ENCODE measurements at places on chromosomes 11 and 22.

DNA sequence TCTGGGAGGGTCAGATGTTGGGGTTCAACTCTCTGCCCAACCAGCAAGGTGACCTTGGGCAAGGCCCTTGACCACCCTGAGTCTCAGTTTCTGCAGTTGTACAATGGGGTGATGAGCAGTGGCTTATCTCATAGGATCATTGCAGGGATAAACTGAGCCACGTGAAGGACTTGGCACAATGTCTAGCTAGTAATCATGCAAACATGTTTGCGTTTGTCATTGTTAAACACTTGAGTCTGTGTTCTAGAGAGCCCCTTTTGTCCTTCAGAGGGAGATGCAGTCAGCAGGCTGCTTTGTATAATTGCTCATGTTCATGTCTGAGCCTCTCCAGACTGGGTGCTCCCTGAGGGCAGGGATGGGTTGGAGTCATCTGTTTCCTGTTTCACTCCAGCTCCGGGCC lies 15.8 kb downstream of the CD82 start:
- DNase-seq: no peak

DNA sequence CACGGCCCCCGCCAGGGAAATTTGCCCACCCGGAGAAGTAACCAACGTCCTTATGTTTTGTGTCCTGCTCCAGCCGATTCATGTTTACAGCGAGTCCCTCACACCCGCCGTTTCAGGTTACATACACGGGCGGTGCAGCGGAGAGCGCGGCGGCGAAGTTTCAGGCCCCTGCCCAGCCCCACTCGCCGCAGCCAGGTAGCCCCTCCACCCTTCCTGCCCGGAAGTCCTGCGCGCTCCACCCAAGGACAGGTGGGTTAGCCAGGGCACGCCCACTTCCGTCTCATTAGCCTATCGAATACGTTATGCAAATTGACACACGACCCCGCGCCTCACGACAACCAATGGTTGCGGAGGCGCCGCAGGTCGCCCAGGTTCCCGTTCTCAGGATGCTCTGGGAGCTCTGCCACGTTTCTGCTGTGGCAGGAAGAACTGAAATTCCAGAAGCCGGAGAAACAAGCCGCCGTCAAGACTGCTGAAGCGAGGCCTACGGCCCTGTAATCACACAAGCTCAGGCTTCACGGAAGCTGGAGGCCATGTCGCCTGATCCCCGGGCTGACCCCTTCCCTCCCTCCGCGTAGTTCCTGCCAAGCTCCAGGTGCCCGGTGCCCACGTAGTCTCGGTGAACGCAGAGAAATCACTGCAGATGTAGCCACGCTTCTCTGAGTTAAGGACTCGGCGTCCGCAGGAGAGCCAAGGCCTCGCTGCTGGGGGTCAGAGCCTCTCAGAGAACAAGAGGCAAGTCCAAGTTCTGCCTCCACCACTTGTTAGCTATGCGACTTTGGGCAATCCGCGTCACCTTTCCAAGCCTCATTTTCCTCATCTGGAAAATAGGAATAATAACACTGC lies 22.4 kb upstream of the MYH9 start:
- peak; percentile 64 for DNase-seq

DNA sequence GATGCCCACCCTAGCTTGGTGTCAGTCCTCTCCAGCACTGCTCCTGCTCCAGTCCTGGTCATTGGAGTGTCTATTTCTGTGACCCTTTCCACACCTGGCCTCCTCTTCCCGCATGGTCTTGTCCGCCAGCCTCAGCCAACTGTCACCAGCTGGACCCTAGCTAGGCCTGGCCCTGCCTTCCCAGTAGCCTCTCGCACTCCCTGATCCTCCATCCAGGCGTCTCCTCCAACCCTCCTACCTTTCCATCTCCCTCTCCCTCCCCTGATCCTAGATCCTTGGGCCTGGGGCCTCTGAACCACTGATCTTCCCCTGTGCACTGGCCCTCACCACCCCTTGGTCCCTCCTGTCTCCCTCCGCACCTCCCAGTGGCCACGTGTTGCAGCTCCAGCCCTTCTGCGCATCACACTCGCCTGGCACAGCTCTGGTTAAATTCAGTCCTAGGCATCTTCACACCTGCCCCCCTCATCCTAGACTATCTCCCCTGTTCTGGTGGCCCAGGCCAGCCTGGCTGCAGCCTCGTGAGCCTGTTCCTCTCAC lies 9.9 kb downstream of the SYNGR1 start:
- no peak for DNase-seq

DNA sequence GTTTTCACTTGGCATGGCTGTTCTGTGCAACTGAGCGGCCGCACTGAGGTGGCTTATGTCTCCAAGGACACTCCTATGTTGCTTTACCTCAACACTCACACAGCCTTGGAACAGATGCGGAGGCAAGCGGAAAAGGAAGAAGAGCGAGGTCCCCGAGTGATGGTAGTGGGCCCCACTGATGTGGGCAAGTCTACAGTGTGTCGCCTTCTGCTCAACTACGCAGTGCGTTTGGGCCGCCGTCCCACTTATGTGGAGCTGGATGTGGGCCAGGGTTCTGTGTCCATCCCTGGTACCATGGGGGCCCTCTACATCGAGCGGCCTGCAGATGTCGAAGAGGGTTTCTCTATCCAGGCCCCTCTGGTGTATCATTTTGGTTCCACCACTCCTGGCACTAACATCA lies 2.1 kb downstream of the CLP1 start:
- DNase-seq: no peak

DNA sequence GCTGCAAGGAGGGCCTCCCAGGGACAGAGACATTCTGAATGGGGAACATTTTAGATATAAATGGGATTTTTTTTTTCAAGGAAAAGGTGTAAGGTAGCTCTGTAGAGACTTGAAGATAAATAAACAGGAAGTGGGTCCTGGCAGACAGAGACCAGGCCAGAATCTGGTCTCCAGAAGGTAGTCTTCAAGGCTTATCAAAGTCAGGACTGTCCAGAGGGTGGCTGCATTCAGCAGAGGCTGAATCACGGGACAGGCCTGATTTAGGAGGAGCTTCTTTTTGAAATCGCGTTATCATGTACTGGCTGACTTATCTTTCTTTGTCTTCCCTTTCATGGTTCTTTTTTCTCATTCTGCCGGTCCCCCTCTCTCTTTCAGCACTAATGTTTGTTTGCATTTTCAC lies 542.9 kb downstream of the NTM start:
- no peak for DNase-seq

DNA sequence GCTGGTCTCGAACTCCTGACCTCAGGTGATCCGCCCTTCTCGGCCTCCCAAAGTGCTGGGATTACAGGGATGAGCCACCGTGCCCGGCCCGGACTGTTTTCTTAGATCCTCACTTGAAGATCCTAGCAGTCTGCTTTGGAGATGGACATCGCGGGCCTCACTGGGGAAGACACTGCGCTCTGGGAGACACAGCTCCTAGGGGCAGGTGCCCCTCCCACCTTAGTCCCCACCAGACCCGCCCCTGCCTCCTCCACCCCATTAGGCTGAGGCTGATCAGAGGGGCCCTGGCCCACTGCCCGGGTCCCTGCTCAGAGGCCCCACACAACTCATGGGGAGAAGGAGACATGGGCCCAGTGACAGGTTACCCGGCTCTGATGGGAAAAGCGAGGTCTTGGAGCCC lies 11.3 kb upstream of the LTO1 start:
- no peak for DNase-seq

- no peak for DNase-seq
Measured at GRCh38 chr11:73333640-73334383, 25.7 kb downstream of the ARHGEF17 start.

DNA sequence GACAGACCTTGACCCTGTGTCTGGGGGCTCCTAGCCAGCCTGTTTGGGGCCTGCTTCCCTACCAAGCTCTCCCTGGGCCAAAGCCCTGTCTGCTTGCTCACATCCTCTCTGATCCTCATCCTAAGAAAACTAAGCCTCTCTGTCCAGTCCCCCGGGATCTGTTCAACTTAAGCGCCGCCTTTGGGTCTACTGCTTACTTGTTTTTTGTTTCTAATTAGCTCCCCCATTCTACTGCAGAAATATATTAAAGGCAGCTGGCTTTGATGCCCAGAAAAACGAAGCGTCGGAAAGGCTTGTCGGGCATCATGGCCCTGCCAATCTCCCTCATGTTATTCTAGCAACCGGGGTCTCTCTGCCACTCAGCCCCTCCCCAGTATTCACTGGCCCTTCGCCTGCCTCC lies 3.4 kb downstream of the DSCAML1 start:
- no peak for DNase-seq

DNA sequence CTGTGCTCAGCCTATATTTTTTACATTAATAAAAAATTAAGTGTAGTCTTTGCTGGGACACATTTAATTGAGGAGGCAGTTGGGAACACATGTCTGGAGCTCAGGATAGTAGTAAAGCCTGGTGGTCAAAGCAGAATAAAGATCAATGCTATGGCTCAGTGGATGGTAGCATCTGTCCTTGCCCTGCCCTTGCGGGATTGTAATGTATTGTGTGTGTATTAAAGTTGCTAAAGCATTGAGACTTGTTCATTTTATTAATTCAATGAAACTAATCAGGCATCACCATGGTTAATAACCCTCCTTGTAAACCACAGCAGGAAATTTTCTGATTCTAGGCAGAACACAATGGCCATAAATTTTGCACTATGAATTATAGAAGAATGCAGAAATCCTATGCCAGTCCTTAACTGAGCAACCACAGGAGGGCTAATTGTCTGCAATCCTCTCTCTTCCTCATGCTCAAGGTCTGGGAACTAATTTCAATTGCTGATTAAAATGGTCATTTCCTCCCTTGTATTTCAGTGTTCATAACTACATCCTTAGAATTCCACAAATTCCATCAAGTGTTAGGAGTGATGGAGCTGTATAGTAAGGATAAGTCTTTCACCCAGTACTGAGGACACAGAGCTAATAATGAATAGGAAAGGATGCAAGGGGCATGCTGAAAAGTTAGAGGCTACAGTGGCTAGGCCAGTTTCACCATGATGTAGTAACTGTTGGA lies 403.2 kb upstream of the DDI1 start:
- no peak for DNase-seq

GRCh38 chr11:44285756-44286155 lies 24.2 kb downstream of the ALX4 start:
- no peak for DNase-seq

DNA sequence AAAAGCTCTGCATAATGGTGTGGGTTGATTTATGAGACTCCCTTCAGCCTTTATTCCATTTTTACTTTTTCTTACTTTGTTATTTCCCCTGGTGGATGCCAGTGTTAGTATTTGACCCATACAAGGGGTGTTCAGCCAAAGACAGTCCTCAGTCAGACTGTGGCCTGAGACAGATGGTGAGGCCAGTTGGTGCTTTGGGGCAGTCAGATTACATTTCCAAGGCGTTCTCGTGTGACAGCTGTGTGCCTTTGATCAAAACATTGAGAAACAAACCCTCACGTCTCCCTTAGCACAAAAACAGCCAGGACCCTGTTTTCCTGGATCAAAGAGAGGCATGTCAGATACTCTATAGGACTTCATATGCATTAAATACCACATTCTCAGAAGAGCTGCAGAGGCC lies 31.3 kb upstream of the SLN start:
- no peak for DNase-seq

Measured in effector CD8-positive, alpha-beta T cell (primary cell).